ENCODE measurements at places on chromosomes 16 and 17.

- no peak for DNase-seq
These were observed 4.2 kb downstream of the MVD start for GRCh38 chr16:88658714-88659113.

DNA sequence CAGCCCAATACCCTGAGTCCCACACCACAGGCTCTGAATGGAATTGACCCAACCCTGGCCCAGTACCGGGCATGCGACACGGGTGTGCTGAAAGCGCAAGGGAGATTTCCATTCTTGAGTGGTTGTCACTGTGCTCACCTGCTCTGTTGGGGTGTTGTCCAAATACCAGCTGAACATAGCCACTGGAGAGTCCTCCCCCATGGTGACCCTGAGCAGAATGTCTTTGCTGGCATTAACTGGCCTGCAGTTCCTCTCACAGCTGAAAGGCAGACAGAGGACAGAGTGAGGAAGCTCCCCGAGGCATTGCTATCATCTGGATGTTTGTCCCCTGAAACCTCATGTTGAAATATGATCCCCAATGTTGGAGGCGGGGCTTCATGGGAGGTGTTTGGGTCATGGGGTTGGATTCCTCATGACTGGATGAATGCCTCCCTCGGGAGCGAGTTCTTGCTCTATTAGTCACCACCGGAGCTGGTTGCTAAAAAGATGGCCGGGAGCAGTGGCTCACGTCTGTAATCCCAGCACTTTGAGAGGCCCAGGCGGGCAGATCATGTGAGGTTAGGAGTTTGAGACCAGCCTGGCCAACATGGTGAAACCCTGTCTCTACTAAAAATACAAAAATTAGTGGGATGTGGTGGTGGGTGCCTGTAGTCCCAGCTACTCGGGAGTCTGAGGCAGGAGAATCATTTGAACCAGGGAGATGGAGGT is 57.3 kb upstream of the BCO1 start:
- DNase-seq = no peak

GRCh38 chr17:20073055-20073979 is 64.2 kb downstream of the SPECC1 start:
- no peak for DNase-seq

GRCh38 chr17:58341861-58342475 is 10.0 kb downstream of the SUPT4H1 start:
- DNase-seq = no peak

- no peak for DNase-seq
These were observed 9.3 kb downstream of the FBXO31 start for GRCh38 chr16:87374313-87374712.

DNA sequence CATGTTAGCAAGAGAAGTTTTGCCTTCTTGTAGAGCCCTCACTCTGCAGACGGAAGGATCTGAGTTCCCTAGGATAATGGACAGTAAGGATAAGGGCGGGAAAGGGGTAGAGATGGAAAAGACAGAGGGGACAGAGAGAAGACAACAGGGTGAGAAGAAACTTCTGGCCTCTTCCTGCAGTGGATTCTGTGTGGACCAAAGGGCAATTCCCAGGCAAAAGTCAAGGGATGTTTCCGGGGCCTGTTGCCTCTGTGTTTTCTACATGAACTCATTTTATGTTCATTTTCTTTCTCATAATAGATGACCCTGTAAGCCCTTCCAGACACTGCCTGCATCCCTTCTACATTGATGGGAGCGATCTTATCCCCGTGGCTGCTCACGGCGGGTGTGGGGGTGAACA is 647 bp upstream of the TMEM238L start:
- DNase-seq = no peak

GRCh38 chr17:12830777-12831247 is 41.5 kb downstream of the ARHGAP44 start:
- no peak for DNase-seq

DNA sequence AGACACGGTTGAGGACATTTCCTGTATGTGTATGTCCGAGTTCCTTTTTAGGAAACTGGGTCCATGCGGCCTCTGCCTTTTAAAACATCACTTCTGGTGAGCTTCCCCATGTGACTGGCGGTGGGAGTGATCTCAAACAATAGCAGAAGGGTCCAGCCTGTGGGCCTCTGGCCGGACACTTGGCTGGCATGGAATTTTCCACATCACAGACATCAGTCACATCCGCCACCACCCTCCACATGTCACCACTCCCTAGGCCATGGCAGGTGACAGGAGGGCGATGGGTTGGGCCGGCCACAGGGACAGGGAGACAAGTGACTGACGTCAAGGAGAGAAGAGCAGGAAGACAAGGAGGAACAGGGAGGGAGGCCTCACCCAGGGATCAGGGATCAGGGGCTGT is 83.7 kb downstream of the DNAH17 start:
- DNase-seq = no peak

DNA sequence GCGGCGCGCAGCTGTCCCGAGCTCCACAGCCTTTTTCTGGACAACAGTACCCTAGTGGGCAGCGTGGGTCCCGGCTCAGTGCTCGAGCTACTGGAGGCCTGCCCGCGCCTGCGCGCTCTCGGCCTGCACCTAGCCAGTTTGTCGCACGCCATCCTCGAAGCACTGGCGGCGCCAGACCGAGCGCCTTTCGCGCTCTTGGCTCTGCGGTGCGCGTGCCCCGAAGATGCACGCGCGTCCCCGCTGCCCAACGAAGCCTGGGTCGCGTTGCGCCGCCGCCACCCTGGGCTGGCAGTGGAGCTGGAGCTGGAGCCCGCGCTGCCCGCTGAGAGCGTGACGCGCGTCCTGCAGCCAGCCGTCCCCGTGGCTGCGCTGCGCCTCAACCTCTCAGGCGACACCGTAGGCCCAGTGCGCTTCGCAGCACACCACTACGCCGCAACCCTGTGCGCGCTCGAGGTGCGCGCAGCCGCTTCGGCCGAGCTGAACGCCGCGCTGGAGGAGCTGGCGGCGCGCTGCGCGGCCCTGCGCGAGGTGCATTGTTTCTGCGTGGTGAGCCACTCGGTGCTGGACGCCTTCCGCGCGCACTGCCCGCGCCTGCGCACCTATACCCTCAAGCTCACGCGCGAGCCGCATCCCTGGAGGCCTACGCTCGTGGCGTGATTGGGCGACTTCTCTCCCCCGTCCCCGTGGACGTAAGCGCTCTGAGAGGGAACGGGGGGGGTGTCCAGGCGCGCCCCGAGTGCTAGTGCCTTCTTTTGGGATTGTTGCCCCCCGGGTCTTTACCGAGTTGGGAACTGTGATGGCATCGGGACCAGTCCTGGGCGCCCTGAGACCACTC is 1.2 kb upstream of the HSF4 start:
- no peak for DNase-seq

GRCh38 chr16:49575346-49576172 is 202.0 kb downstream of the C16orf78 start:
- DNase-seq = no peak

GRCh38 chr16:88477631-88478519 is 24.8 kb downstream of the ZFPM1 start:
- no peak for DNase-seq

- no peak for DNase-seq
These were observed at the start of gene OR3A2 for GRCh38 chr17:3385869-3386816. TSS of gene OR3A2 (minus strand) at chr17:3386308.

DNA sequence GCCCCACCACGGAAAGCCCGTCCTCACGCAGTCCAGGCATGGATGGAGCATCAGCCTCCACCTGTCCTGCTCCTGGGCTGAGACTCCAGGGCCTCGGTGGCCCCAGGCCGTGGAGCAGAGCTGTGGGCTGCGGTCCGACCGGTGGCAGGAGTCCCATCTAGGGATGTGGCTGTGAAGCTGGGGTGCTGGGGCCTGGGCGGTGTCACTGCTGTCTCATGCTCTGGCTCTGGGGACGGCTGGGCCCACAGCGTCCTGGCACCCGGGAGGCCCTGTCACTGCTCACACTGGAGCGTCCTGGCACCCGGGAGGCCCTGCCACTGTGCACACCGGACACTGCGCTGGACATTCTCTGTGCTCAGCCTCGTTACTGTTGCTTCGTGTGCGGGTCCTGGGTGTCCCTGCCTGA is 8.4 kb downstream of the BAIAP2 start:
- DNase-seq = no peak

GRCh38 chr16:85378145-85379040 is 234.7 kb upstream of the GSE1 start:
- no peak for DNase-seq

DNA sequence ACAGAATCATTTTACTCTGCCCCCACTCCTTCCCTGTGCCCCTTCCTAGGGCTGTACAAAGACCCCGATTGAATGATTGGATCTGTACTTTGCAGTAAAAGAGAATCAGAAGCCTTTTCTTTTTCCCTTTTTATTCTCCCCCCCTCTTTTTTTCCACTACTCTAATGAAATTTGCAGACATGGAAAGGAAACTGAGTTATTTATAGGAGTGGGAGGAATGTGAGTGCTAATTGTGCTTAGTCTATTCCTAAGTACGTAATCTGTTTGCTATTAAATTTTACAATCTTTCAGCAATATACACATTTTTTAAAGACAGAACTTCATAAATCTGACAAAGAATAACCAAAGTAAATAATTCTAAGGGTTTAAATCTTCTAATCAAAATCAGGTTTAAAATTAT is 314.3 kb downstream of the MAP2K6 start:
- DNase-seq = no peak

DNA sequence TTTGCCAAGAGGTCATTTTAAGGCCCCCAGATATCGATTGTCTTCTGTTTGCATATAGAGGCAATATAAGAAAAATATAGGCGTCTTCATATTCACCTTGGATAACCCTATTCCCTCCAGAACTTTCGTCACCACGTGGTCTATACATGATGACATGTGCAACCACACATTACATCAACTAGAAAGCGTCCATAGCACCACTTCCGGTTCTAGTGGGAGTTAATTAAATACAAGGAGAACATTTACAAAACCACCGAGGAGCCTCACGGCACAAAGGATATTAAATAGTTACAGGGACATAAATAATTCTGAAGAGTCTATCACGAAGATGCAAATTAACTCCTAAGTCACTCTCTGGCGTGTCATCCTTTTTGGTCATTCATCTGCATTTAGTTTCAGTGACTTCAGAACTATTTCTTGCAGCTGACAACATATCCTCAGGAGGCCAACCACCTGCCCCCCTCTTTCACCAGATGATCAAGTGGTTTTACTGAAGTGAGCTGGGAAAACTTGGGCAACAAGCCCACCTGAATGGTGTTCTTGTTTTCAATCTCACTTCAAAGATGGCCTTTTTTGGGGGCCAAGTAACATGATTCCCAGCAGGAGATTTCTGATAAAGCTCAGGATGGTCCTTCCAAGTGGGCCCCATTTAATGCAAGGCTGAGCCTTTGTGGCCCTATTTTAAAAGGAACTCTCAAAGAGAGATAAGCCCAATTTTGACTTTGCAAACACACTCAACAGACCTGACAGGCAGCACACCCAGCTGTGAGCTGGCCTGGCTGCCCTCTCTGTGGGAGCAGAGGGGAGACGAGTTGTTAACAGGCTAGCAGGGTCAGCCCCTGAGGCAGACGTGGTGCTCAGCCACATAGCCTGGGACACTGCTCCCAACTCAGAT is 15.3 kb downstream of the CMTM3 start:
- DNase-seq = no peak

GRCh38 chr17:82263641-82264040 is 9.9 kb downstream of the CSNK1D start:
- no peak for DNase-seq

DNA sequence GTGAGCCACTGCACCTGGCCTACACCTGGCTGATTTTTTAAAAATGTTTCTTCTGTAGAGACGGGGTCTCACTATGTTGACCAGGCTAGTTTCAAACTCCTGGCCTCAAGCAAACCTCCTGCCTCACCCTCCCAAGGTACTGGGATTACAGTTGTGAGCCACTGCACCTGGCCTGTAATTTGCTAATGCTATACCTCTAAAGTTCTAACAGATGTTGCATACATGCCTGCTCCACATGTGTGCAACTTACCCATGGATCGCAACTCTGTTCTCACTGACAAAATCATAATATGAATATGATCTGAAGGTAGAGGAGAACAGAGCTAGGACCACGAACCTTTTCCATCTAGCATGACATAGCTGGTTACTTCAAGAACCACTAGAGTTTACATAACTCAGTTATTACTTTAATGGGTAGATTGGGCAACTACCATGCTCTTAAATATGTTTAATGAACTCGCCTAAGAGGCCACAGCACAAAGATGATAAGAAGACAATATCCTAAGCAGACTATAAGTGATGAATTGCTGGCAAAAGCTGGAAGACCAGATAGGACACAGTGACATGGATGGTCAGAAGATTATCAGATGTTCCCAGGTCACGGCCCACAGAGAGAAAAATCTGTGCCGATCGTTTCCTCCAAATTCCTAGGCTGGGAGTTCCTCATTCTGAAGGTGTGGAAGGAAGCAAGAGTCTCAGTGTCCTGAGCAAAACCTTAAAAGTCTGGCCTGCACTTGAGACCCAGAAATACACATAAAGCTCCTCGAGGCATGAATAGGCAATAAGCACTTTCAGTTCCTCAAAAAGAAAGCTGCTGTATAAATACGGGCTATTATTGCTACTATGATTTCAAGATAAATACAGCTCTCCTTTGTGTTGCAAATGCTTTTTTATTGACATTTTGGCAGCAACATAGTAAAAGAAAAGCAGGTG is 53.6 kb upstream of the ICAM2 start:
- no peak for DNase-seq

DNA sequence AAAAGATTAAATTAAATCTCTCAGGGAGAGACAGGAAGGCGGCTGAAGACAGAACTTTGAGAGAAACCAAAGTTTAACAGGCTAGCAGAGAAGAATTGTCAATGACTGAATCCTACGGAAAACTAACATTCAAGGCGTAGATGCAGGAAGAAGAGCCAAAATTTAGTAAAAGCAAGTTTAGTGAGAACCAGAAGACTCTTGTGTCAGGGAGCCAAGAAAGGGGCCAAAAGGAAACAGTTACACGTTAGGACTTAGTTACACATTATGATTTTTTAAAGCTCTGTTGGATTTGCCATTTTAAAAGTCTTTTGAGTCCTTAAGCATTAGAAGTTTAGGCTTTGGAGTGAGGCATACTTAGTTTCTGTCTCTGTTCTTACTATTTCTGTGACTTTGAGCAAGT is 164.6 kb downstream of the CHD9 start:
- DNase-seq = no peak

DNA sequence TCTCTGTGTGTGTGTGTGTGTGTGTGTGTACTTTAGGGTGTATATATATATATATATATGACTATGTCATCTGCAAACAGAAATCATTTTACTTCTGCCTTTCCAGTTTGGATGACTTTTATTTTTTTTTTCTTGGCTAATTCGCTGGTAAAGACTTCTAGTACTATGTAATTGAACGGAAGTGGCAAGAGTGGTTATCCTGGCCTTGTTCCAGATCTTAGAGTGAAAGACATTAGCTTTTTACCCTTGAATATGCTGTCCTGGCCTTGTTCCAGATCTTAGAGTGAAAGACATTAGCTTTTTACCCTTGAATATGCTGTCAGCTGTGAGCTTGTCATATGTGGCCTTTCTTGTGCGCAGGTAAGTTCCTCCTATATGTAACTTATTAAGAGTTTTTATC is 72.7 kb upstream of the MYOCD start:
- DNase-seq = no peak

DNA sequence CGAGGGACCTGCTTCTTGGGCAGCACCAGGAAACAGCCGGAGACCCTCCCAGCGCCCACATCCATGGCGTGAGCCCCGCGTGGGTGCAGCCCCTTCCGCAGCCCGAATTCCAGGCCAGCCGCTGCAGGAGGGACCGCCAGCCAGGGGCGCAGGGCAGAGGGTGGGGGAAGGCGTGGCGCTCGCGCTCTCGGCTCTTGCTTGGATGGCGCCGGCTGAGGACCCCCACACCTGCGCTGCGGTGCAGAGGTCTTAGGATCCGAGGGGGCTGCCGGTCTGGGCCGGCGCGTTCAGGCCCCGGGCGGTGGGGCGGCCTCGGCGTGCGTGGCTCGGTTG is 28.8 kb downstream of the ACTG1 start:
- DNase-seq = no peak
